Globus pallidus (tissue), 1 donor: ENCODE measurements at places on chromosomes 11 and 22.

GRCh38 chr11:23112987-23113886 lies 253.0 kb upstream of the CCDC179 start:
- DNase-seq, result peak; percentile 20

DNA sequence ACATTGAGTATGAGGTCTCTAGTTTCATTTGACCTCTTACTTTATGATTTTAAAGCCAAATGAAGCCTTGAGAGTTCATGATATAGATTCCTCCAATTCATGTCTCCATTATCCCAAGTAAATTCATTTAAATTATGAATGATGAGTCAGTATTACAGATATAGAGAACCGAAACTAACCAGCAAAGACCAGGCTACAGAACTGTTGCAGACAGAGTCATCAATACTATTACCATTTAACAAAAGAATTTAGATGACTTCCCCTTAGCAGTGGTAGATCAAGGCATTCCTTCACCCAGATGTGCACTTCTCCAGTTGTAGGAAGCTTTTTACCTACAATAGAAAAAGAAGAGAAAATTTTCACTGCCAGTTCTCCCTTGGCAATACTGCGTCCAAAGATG lies 11.8 kb upstream of the CCDC89 start:
- DNase-seq, result no peak

DNA sequence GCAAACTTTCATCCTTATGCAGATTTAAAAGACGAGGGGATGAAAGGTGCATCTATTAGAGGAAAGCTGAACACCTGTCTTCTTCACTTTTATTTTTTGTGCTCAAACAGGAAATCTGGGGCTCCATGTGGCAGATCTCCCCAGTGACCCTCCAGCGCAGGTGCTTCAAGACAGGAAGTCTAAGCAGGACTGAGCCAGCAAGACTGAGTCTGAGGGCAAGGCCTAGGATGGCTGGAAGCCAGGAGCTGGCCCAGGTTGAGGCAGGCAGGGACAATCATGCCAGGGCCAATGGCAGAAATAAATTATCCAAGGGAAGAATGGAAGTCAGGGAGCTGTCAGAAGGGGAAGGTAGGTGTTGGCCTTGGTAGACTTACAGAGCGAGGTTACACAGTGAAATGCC lies 101.1 kb upstream of the SPON1 start:
- DNase-seq, result no peak

GRCh38 chr11:14242733-14243132 lies 116.2 kb downstream of the RRAS2 start:
- no peak for DNase-seq

- DNase-seq, result no peak
Observed at GRCh38 chr11:128047026-128047425, 540.3 kb downstream of the ETS1 start.

DNA sequence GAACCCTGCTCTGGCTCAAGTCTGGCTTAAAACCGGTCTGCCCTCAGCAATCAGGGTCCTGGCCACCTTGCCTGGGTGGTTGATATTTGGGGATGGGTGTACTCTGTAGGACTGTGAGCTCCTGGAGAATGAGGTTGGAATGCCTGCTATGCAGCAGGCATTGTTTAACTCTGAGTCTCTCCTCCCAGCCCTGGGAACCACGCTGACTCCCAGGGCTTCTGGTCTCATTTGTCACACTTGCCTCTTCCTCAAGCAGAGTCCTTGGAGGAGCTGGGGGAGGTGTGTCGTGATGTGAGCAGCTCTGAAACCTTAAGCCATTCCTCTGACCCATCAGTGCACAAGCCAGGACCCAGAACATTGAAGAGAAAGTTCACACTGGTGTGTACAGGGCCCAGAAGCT lies 340.1 kb downstream of the MN1 start:
- no peak for DNase-seq

GRCh38 chr11:46725338-46726205 lies 6.6 kb downstream of the F2 start:
- no peak for DNase-seq

DNA sequence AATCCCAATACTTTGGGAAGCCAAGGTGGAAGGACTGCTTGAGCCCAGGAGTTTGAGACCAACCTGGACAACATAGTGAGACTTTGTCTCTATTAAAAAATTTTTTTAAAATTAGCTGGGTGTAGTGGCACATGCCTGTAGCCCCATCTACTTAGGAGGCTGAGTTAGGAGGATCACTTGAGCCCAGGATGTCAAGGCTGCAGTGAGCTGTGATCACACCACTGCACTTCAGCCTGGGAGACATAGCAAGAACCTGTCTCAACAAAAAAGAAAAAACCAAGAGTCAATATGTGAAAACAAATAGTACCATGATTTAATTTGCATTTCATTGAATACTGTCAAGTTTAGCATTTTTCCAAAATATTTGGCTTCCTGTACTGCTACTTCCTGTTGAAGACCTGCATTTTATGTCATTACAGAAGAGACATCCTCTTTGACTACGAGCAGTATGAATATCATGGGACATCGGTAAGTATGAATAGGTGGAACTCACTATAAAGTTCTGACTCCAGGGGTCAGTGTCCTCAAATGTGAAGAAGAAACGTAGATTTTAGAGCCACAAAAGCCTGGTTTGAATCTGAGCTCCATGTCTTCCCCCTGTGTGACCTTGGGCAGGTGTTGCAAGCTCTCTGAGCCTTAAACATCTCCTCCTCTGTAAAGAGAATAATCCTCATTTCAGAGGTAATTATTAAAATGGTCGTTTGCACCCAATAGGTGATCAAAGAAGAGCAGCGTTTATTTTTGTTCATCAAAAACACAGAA lies 16.0 kb downstream of the CDC45 start:
- no peak for DNase-seq

DNA sequence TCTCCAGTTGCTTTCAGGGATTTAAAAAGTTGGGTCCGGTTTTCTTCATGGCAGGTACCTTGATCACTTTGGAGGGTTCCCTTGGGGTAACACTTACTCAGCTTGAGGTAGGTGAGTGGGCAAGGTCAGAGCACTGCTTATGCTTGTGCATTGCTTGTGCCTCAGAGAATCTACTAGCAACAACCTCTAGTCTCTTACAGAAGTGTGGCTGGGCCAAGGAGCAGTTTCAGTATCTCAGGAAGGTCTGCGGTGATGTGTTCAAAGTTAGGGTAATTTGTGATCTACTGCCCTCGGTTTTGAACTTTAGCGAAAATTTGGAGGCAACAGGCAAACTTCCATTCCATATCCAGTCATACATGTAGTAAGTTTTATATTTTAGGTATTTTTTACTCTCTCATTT lies 62.8 kb downstream of the NCAM1 start:
- no peak for DNase-seq

GRCh38 chr11:9719566-9720289 lies 55.9 kb downstream of the SWAP70 start:
- DNase-seq, result peak; percentile 35

- no peak for DNase-seq
Observed at GRCh38 chr22:28188178-28188879, 269.3 kb upstream of the PITPNB start.

DNA sequence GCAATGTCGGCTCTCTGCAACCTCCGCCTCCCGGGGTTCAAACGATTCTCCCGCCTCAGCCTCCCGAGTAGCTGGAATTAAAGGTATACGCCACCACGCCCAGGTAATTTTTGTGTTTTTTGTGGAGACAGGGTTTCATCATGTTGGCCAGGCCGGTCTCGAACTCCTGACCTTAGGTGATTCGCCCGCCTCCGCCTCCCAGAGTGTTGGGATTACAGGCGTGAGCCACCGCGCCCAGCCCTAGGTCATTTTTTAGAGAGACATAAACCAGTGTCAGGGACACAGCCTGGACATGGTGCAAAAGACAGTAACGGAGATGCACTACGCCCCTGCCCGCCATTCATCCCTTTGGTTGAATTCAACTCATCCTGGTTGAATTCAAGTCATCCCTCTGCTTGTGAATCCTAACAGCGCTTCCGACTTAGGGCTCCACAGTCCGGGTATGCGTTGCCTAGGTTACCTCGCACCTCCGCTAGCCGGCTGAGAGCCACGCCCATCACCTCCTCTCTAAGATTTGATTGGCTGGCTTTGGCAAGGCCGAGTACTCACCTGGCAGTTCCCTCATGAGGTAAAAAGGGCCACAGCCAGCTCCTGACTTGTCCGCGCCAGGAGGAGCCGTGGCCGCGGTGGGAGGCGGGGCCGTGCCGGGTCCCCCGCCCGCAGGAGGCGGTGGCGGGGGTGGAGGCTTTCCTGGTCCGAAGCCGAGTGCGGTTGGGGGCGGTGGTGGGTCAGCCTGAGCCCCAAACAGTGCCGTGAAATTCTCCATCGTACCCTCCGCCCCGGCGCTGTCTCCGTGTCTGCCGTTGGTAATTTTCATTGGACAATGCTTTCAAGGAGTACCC lies at the start of gene MED19:
Gene MED19 (minus strand): TSS at position 802 of the 842 bp plus-strand sequence. CDS start 36 bp downstream, at position 766.
- no peak for DNase-seq

DNA sequence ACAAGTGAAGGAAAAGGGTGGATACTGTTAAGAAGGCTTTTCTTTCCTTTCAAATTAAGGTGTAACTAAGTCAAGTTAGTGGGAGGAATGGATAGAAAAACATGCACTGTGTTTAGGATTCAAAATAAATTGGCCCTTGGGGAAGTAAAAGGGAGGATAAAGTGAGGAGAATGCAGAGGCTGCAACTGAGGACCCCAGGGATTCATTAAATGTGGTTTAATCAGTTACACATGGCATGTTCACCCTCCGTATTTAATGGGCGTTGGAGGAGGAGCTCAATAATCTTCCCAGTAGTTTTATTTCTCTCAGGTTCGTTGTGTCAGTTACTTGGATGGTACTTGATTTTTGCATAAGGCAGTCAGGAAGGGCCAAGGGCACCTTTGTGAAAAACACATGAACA lies 966.3 kb downstream of the JRKL start:
- no peak for DNase-seq

DNA sequence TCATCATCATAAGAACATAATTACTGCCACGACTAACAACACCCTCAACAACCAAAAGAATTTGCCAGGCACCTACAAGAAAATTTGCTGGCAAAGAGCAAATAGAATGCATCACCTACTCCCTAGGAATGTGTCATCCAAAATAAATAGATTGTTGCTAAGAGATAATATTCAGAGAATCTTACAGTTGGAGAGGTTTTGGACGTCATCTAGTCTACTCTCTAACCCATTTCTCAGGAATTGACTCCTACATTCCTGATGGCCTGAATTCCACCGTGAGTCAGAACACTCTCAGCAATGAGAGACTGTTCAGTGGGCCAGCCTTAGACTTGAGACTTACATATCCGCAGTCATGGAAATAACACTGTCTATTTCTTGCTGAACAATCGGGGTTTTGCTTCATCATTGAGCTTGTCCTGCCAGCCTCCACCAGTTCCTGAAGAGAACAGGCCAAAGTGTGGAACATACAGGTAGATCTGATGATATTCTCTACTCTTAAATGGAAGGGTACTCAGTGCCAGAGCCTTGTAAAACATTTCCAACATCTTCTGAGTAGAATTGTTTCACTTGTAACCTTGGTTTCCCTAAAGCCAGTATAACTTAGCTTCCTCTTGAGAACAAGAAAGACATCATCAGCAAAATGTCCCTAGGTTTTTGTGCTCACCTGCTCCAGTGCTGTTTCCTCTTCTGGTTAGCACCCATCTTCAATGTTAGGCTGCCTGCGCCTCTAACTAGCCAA lies 8.3 kb downstream of the KIRREL3 start:
- DNase-seq, result no peak

DNA sequence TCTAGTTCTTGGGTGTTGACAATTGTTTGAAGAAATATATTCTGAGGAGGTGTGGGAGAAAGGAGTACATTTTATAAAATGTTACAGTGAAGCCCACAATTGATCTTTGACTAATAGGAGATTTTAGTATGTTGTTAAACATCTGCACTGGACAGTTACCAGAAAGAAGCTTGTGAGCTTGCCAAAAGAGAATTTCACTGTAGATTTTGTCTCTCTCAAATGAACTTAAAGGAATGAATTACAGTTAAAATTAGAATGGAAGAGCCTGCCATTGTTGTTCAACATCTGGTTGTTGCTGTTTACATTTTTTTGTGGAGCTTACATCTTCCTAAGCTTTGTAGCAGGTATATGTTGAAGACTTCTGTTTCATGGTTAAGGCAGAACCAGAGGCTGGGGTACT lies 620.5 kb upstream of the CCDC179 start:
- DNase-seq, result no peak

DNA sequence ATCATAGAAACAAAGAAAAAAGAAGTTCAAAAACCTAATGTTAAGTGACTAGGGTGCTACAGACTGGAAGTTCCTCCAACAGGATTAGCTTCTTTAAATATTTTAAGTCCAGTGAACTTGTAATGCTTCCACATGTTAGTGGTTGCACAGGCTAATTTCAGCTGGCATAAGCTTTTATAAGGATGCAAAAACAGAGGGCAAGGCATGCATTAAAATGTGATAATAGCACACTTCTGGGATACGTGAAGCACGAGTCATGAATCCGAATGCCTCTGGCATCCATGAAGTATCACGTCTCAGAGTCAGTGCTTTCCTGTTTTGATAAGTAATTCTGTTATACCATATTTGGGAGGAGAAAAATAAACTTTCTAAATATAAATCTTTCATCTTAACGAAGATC lies 106.8 kb downstream of the DCDC1 start:
- no peak for DNase-seq

- no peak for DNase-seq
Observed at GRCh38 chr11:42225664-42226063, 766.2 kb upstream of the LRRC4C start.

GRCh38 chr11:86056351-86056854 lies 12.5 kb downstream of the PICALM start:
- DNase-seq, result no peak

GRCh38 chr11:31656051-31656450 lies 146.5 kb downstream of the ELP4 start:
- no peak for DNase-seq

DNA sequence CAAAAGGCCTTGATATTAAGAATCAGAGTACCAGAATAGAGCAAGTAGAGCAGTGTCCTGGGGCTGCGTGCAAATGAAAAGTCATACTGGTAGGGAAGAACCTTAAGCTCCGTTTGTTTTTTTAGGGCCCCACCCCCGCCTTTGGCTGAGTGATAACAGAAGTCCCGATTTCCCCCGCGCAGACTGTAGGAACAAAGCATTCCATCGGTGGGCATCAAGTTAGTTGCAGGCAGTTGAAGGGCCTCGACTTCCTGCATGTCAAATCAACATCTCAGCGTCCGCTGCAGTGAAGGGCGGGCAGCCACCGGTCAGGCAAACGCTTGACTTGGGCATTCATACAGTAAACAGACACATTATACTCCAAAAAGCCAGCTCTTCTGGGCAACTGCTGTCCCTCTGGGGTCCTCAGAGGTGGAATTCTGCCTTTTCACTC lies 11.7 kb downstream of the LRP4 start:
- peak; percentile 70 for DNase-seq

DNA sequence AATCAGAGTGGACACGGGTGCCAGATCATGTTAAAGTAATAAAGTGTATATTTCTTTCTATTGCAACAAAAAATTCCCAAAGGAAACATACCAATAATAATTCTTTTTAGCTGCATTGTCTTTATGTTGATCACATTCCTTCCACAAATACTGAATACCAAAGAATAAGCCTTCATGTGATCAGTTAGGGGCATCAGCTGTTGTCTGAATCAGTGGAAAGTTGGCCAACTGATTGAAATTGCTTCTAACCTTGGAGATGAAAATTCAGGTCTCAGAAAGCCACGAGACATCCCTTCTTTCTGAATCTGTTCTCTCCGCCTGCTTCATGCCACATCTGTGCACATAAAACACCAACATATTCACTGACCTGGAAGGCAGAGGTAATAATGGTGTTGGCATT lies 785.2 kb downstream of the KCNA4 start:
- DNase-seq, result no peak
